Thoracic aorta (tissue), 2 donors: ENCODE measurements at places on chromosomes 7 and 10.

DNA sequence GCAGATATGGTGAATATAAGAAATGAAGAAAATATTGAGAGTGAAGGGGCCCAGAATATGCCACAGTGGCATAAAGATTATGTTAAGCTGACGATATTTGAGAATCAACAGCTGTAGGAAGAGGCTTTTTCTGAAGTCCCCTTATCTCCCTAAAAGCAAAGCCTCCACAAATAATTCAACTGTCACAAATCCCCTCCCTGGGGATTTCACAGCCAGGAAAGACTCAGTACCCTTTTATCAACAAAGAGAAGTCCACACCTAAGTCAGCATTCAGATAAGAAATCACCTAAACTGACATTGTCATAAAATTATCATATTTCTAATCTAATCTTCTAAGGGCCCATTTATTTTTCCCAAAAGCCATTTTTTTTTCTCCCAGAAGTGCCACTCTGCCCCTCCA, 284.9 kb upstream of the VWC2 start:
- H3K36me3 ChIP-seq: no peaks in the 10 kb centered on the region
- no peak for DNase-seq
- no peaks in the 10 kb centered on the region for H3K27me3 ChIP-seq
- H3K4me1 ChIP-seq: no peaks in the 10 kb centered on the region

DNA sequence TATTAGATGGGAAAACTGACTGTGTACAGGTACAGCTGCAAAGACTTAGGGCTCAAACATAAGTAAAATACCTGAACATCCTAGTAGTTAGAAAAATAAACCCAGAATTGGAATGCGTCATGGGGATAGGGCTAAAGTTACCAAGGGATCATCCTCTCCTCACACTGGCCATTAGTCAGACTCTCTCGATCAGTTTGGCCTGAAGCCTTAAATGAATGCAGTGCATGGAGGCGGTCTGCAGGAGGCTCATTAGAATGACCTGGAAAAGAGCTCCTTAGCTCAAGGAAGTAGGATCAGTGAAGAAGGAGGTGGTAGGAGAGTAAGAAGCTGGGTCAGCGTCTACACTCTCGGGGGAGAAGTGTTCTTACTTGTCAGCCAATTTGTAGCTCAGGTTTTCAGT, 35.3 kb downstream of the DENND2A start:
- H3K4me1 ChIP-seq: no peaks in the 10 kb centered on the region
- H3K4me3 ChIP-seq: no peak overlapping the region
- no peak overlapping the region for H3K27ac ChIP-seq
- H3K36me3 ChIP-seq: no peaks in the 10 kb centered on the region
- no peak for DNase-seq
- no peaks in the 10 kb centered on the region for H3K27me3 ChIP-seq

DNA sequence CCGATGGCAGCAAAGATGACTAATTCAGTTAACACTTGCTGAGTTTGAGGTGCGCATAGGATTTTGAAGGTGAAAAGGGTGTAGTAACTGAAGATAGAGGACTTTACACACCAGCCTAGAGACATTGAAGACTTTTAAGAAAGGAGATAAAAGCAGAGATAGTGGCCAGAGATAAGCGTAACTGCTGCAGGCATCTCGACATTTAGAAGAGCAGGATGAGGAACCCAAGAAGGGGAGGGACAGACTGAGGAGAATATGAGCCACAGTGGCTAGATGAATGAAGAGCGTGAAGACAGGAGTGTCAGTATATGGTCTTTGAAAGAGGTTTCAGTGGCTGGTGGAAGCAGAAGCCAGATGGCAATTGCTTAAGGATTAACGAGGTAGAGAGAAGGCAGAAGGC, 71.6 kb downstream of the CELF2 start:
- H3K4me3 ChIP-seq: no peak overlapping the region
- no peak for DNase-seq
- no peak overlapping the region for H3K27ac ChIP-seq
- H3K36me3 ChIP-seq: no peaks in the 10 kb centered on the region

GRCh38 chr7:49708590-49708989, 64.8 kb upstream of the VWC2 start:
- H3K27ac ChIP-seq: no peak overlapping the region
- DNase-seq: no peak
- no peaks in the 10 kb centered on the region for H3K36me3 ChIP-seq
- no peaks in the 10 kb centered on the region for H3K27me3 ChIP-seq

DNA sequence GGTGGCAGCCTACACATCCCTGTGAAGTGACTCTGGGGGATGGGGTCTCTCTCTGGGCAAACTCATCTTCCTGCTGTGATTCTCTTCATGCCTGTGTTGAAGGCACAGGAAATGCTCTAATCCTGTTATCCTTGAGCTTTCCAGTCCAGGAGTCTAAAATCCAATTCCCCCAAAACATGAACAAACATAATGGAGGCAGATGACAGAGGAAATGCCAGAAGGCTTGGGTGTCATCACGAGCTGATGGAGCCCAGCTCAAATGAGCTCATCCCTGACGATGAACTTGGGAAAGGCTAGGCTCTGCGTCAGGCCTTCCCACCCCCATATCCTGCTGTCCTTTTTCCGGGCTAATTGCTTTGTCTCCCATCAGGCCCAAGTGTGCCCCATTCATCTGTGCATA, 165.9 kb upstream of the PODXL start:
- DNase-seq: no peak
- H3K4me3 ChIP-seq: no peak overlapping the region
- no peaks in the 10 kb centered on the region for H3K4me1 ChIP-seq
- H3K27ac ChIP-seq: no peak overlapping the region

GRCh38 chr10:42691361-42692120, 53.2 kb upstream of the ZNF33B start:
- H3K4me1 ChIP-seq: no peaks in the 10 kb centered on the region
- H3K27me3 ChIP-seq: no peaks in the 10 kb centered on the region
- no peak overlapping the region for H3K4me3 ChIP-seq
- no peak overlapping the region for H3K27ac ChIP-seq
- no peak for DNase-seq

GRCh38 chr10:44981172-44982113, 2.8 kb upstream of the DEPP1 start:
- no peaks in the 10 kb centered on the region for H3K27me3 ChIP-seq
- peaks cover 67% of the 10 kb centered on the region for H3K4me1 ChIP-seq
- H3K4me3 ChIP-seq: peak overlapping the region; percentile 50
- H3K27ac ChIP-seq: peak overlapping the region; percentile 87
- H3K36me3 ChIP-seq: peaks cover 12% of the 10 kb centered on the region
- DNase-seq: no peak

DNA sequence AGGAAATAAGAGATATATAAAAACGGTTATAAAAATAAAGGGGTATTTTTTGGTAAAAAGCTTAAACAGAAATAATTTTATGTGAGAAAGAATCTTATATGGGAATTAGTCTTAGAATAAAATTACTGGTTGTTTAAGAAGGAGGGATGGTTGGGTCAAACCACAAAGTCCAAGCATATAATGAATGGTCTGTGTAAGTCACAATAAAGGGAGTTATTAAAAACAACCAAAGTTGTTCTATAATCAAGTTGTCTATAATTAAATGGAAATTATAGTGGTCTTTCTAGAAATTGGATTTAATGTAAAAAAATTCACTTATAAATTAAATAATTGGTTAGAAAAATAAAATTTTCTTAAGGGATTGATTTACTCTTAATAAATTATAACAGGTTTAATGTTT, 304.8 kb downstream of the POM121L12 start:
- H3K27me3 ChIP-seq: no peaks in the 10 kb centered on the region
- no peak for DNase-seq
- no peak overlapping the region for H3K4me3 ChIP-seq
- H3K4me1 ChIP-seq: no peaks in the 10 kb centered on the region

GRCh38 chr7:135251496-135252391, 18.1 kb downstream of the STRA8 start:
- H3K4me3 ChIP-seq: no peak overlapping the region
- H3K4me1 ChIP-seq: peaks cover 28% of the 10 kb centered on the region
- no peak overlapping the region for H3K27ac ChIP-seq
- no peaks in the 10 kb centered on the region for H3K36me3 ChIP-seq
- no peak for DNase-seq
- no peaks in the 10 kb centered on the region for H3K27me3 ChIP-seq

DNA sequence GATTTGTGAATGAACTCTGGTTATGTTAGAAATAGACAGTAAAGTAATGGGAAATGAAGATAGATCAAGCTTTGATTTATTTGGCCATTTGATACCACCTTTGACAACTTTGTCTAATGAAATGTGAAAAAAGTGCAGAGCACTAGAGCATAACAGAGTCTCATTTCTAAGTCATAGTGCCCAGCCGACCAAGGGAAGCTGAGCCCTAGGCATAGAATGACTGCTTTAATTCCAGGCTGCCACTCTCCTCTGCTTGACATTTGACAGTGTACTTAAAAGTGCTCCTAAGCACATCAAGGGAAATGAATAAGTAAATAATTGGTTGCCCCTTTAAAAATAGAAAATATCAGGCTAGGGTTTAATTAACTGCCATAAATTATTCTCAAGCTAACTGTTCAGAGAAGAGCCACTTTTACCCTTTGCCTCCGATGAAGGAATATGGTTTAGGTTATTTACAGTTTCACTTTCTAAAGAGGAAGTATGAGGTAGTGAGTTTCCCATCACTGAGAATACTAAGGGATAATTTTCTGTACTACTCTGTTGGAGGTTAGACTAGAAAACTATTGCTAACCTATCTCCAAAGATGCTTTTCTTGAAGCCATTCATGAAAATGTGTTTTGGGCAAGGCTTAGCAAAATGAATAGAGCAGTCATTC, 591.6 kb downstream of the REEP3 start:
- H3K4me1 ChIP-seq: no peaks in the 10 kb centered on the region
- no peak overlapping the region for H3K27ac ChIP-seq
- peak overlapping the region; percentile 11 for H3K4me3 ChIP-seq
- H3K36me3 ChIP-seq: no peaks in the 10 kb centered on the region

- no peak overlapping the region for H3K27ac ChIP-seq
- H3K36me3 ChIP-seq: no peaks in the 10 kb centered on the region
- no peak for DNase-seq
- H3K27me3 ChIP-seq: no peaks in the 10 kb centered on the region
- H3K4me1 ChIP-seq: no peaks in the 10 kb centered on the region
These were observed 203.8 kb upstream of the SH2B2 start for GRCh38 chr7:102082693-102083368.

DNA sequence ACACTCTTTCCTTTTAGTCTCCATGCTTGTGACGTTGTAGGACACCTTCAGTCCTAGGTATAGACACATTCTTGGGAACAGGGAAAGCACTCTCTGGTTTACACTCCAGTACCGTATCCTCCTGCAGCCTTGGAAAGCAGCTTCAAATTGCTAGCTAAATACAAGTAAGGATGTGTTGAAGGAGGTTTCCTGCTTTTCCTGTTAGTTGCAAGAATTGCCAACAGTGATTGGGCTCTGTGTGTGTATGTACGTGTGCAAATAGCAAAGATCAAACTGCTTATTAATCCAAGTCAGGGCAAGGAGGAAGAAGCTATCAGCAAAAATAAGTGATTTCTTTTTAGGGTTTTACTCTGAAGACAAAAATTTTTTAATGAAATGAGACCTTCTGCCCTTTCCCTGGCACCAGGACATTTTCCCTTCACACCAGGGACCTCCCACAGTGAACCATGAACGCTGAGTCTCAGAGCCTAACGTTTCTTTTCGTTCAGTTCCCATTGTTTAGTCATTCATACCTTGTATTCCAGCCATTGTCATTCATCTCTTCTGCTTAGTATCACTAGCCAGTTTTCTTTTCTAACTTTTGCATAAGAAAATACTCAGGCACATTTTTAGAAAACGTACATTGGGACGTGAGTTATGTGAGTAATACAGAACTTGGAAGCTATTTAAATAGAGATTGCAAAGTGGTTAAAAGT, 36.9 kb upstream of the AUTS2 start:
- no peak overlapping the region for H3K4me3 ChIP-seq
- no peak for DNase-seq
- H3K27ac ChIP-seq: no peak overlapping the region
- peaks cover 7% of the 10 kb centered on the region for H3K4me1 ChIP-seq
- no peaks in the 10 kb centered on the region for H3K27me3 ChIP-seq

DNA sequence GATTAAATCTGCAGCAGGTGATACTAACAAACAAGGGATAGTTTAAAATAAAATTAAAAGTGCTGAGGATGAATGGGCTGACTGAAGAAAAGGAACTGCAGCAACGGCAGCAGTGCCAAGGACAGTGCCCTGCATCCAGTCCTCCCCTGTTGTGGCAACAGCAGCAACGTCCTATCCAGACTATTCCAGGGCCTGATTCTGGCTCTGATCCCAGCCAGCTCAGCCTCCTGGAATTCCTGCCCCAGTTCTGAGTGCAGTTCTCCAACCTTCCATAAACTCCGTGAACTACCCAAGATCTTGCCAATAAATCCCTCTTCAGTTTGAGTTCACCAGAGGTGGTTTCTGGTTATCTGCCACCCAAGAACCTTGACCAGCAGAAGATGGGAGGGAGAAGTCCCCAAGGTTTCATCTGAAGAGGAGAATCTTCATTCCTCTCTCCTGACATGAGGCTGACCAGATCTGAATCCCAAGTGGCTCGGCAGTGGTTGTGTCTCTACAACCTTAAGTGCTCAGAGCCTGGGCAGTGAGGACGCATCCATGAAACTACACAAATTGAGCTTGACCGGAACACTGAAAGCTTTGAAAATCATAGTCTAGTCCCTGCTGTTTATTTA, 115.8 kb downstream of the SORBS1 start:
- DNase-seq: peak; percentile 60
- peaks cover 6% of the 10 kb centered on the region for H3K36me3 ChIP-seq
- H3K4me1 ChIP-seq: peaks cover 72% of the 10 kb centered on the region
- peak overlapping the region; percentile 30 for H3K4me3 ChIP-seq

GRCh38 chr10:79401015-79401921, 44.2 kb downstream of the ZCCHC24 start:
- DNase-seq: no peak
- H3K27me3 ChIP-seq: no peaks in the 10 kb centered on the region
- H3K27ac ChIP-seq: peak overlapping the region; percentile 89
- H3K4me1 ChIP-seq: peaks cover 80% of the 10 kb centered on the region
- peak overlapping the region; percentile 43 for H3K4me3 ChIP-seq

- H3K4me1 ChIP-seq: no peaks in the 10 kb centered on the region
- no peaks in the 10 kb centered on the region for H3K27me3 ChIP-seq
- H3K4me3 ChIP-seq: no peak overlapping the region
- H3K27ac ChIP-seq: no peak overlapping the region
- DNase-seq: no peak
- peaks cover 6% of the 10 kb centered on the region for H3K36me3 ChIP-seq
These were observed 83.7 kb downstream of the VPS50 start for GRCh38 chr7:93315896-93316295.

DNA sequence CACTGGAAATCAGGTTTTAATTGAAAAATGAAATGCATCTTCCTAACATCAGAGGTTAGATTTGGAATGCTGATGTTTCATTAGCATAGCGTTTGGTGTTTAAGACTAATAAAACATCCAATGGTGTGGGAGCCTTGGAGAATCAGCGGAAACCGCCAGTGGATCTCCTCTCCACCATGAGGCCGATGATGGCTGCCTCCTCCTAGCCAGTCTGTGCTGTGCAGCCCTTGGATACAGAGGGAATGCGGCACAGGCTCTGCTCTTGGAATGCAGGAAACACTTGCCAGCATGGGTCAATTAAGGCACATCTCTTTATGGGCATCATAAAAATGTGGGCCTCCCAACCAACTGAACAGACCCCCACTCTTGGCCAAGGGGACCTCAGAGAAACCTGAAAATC, 259.9 kb downstream of the GLRX3 start:
- no peak overlapping the region for H3K4me3 ChIP-seq
- no peaks in the 10 kb centered on the region for H3K4me1 ChIP-seq
- no peaks in the 10 kb centered on the region for H3K27me3 ChIP-seq
- no peak overlapping the region for H3K27ac ChIP-seq
- no peak for DNase-seq

GRCh38 chr10:121096617-121097431, 245.7 kb downstream of the WDR11 start:
- no peaks in the 10 kb centered on the region for H3K27me3 ChIP-seq
- no peak overlapping the region for H3K27ac ChIP-seq
- H3K4me1 ChIP-seq: no peaks in the 10 kb centered on the region
- DNase-seq: no peak
- no peaks in the 10 kb centered on the region for H3K36me3 ChIP-seq
- no peak overlapping the region for H3K4me3 ChIP-seq
